Stimulated activated CD8-positive, alpha-beta memory T cell treated with anti-CD3 and anti-CD28 coated beads, Interleukin-2, amount 100 ng/mL, for 48 hours (primary cell): ENCODE measurements at places on chromosomes 11 and 22.
A peak's percentile ranks its signal among the peaks of the same experiment; 100 is the strongest.

- DNase-seq = no peak
These were observed 52.9 kb downstream of the TIMP3 start for GRCh38 chr22:32854351-32854804.

DNA sequence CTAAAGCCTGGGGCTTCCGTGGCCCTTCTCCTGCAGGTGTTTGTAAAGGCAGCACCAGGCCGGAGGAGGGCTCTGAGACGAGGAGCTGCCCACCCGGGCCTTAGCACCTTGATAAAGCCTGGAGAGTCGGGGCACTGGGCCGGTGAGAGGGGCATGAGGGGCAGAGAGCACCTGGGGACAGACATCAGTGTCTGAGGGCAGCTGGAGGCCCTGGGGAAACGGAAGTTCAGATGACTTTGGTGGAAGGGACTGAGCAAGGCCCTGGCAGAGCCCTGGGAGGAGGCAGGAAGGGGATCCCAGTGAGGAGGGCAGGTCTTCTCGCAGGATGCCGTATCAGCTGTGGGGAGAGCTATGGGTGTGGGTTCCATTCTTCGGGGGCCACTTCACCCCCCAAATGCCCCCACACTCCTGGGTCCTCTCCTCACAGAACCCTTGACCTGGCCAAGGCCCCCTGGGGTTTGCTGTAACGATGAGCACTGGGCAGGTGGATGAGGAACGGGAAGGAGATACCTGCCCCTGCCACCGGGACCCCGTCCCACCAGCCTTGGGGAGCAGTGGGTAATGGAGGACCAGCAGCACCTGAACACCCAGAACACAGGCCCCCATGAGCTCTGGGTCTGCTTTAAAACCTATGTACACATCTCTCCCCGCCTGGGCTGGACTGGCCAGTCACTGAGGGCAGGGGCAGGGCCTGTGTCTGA is 7.4 kb downstream of the C1QTNF6 start:
- DNase-seq = no peak

DNA sequence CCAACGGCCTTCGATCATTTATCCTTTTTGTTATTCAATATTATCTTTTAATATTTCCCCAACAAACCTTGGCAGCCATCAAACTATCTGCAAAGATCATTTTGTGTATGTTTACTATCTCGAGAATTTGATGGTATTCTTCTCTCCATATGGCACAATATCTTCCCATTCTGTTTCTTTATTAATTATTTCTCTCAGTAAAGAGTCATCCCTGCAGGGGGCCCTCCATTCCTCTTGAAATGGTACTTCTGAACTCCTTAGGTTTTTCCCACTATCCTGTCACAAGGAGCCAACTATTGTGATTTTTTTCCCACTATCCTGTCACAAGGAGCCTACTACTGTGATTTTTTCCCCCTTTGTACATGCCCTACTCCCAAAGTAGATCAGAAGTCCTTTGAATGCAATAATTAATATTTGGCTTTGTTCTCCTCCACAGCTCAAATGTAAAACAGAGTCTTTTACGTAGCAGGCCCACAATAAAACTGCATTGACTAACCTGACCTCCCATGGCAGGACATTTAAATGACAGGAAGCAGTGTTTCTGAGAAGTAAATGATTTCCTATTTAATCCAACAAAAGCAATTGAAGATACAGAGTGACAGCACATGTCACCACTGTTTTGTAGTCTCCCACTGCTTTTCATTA is 43.3 kb downstream of the PDGFD start:
- DNase-seq = no peak

- no peak for DNase-seq
These were observed 1.2 kb upstream of the CERK start for GRCh38 chr22:46739094-46739870.

DNA sequence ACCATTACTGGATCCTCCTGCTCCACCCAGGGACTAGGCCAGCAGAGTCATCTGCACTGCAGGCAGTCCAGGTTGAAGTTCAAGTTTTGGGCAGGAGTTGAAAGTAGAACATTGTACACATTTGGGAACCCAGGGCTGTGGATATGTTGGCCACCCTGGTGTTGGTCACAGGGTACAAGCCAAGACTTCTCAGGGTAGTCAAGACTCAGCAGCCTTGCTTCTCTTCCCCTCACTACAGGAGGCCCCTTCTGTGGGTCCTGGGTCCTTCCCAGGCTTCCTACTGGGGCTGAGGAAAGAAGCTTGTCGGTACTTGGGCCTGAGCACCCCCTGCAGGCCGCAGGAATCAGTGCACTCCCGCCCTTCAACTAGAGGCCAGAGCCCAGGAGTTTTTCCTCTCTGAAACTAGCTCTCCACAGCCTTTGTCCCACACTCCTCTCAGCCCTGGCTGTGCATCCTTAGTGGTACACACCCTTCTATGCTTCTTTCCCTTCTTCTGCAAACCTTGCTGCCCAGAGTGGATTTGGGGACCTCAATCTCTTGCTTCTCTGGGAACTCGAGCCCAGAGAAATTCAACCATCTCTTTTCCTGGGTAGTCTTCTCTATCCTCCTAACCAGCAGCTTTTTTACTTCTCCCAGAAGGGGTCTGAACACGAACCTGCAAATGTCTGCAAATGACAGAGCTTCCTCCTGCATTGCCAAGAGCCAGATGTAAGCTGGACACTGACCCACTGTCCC is 2.6 kb upstream of the HPX start:
- DNase-seq = peak; percentile 27

GRCh38 chr22:20242393-20243175 is 25.5 kb downstream of the RTN4R start:
- no peak for DNase-seq

DNA sequence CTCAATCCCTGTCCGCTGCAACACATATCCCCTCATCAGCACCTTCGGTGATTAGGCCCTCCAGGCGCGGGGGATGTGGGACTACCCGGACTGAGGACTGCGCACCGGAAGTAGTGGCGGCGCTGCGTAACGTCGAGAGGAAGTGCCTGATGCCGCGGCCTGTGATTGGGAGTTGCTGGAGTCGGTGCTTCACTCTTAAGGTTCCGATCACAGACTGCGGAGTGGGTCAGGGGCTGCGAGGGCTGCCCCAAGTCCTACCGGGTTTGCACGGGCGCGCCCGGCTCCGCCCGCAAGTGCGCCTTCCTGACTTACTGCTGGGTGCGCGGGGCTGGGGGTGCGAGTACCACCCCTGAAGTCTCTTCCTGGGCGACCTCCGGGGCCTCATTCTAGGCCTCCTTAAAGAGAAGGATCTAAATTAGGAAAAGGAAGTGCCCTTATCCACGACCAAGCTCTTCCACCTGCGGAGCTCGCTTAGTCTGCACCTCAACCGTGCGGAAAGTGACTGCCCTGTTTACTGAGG is at the start of gene ALKBH3:
Gene ALKBH3 (plus strand): TSS at position 192 of the 520 bp plus-strand sequence. CDS start 1,822 bp downstream, outside the sequence.
- peak; percentile 86 for DNase-seq

GRCh38 chr22:42937164-42937843 is 77.6 kb downstream of the PACSIN2 start:
- DNase-seq = no peak

DNA sequence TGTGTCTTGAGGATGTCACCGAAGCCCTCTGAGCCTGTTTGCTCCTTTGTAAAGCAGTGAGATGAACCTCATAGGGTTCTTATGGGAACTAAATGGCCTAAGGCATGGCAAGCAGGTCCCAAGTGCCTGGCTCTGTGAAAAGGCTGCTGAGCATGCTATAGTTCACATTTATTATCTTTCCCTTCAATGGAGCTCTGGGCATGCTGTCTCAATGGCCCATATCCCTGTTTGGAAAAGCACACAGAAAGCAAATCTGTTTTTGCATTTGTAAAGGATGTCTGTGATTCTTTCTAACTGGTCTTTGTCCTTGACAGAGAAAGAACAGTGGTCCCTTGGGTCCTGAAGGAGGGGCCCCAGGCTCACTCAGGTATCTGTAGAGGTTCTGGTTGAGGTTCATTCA is 26.4 kb downstream of the RTCB start:
- DNase-seq = no peak

- peak; percentile 49 for DNase-seq
These were observed 511 bp upstream of the CLCF1 start for GRCh38 chr11:67373648-67374570.

GRCh38 chr22:33697640-33698039 is 222.6 kb downstream of the LARGE1 start:
- DNase-seq = no peak

GRCh38 chr22:45210991-45211390 is 29.7 kb downstream of the KIAA0930 start:
- DNase-seq = no peak

- no peak for DNase-seq
These were observed 359.1 kb downstream of the KCNA4 start for GRCh38 chr11:29657709-29658108.

DNA sequence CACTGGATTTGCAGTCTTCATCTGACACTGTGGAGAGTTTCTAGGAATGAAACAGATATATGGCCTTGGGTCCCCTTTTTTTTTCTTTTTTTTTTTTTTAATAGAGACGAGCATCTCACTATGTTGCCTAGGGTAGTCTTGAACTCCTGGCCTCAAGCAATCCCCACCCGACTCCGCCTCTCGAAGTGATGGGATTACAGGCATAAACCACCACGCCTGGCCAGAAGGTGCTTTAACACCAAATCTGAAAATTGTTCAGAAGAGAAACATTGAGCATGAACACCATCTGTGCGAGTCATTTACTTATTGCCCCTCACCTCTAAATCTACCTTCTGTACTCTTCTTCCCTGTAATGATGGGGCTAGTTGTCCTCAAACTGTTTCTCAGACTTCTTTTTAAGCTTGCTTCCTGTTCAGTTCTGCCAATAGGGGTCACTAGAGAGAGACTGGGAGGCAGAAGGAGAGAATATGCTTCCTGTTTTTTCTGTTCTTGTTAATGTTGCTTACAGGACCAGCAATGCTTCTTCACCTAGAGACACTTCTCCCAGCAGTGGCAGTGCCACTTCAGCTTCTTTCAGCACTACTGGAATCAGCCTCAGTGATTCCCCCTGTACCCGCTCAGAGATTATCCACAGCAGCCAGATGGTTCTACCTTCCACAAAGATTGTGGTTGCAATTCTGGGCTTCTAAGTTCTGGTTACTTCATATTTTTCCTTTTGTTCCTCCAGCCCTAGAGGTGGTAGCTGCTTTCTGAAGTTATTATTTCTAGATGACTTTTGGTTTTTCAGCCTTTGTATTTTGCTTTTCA is 20.8 kb upstream of the ZBED5 start:
- no peak for DNase-seq

DNA sequence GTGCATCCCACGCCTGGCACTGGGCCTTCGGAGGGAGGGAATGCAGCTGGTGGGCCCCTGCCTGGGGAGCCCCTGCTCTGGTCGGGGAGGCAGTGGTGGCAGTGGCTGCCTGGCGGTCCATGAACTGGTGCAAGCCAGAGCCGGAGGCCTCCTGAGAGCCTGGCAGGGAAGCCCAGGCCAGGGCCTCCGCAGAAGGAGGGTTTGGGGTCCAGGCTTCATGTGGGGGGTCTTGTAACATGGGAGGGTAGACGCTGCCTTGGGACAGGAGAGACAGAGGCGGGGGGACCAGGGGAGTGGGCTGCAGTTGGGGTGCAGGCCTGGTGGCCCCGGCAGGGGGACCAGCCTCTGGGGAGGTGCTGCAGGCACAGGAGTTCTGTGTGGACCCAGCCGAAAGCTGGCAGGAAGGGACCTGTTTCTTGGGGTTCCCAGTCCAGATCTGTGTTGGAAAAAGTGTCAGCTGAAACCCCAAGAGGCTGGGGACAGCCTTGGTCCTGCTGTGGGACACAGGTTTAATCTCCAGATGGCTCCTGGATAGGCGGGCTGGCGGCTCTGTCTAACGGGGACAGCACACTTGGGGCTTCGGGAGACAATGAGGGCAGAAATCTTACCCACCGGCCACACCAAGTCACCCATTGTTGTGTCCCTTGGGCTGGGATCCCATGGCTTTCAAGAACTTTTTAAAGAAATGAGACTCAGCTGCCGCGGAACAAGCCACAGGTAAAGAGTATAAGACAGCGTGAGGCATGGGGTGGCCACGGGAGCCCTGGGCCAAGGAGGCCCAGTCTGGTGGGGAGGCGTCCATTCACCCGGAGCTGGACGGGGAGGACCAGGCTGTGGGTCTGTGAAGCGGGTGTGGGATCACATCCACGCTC is 73.5 kb downstream of the KCNQ1 start:
- DNase-seq = no peak

- DNase-seq = no peak
These were observed 590 bp upstream of the TSPO start for GRCh38 chr22:43150731-43151206.

GRCh38 chr11:113487622-113488021 is 12.4 kb upstream of the DRD2 start:
- DNase-seq = no peak

- no peak for DNase-seq
These were observed at the start of gene OR5J2 for GRCh38 chr11:56176318-56176717. OR5J2 (plus strand) TSS chr11:56176618; CDS start chr11:56176618, 0 bp downstream.

- no peak for DNase-seq
These were observed 91.5 kb downstream of the MN1 start for GRCh38 chr22:27709919-27710675.

DNA sequence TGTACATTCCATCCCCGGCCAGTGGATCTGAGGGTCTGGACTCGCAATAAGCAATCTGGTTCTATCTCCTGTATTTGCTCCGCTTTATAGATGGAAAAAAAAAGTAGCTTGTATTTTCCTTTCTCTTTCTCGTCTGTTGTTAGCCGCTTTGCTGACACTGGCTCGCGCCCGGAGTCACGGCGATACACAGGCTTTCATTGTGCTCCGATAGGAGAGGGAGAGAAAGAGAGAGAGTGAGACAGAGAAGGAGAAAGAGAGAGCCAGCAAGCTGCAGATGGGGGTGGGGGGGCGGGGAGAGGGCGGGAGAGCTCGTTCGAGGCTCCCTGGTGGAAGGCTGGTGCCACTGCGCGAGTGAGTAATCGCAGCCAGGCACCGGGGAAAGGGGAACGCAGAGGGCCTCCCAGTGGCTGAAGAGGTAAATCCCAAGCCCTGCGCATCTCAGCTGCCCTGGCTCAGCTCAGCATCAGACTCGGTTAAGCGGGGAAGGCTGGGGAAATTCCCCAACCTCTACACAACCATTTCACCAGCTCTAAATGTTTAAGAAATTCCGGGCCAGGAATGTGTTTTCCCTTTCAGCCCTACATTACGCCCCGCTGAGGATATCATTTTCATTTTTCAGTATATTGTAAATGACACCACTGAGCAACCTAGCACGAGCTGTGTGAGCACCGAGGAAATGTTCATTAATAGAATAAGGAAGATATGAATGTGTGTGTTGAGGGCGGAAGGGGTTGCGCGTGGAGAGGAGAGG is at the start of gene MAML2:
Gene MAML2 (minus strand): TSS at position 235 of the 751 bp plus-strand sequence. CDS start 1,300 bp downstream, outside the sequence.
- DNase-seq = peak; percentile 79

- no peak for DNase-seq
These were observed 16.1 kb upstream of the TMPRSS5 start for GRCh38 chr11:113722221-113722620.

DNA sequence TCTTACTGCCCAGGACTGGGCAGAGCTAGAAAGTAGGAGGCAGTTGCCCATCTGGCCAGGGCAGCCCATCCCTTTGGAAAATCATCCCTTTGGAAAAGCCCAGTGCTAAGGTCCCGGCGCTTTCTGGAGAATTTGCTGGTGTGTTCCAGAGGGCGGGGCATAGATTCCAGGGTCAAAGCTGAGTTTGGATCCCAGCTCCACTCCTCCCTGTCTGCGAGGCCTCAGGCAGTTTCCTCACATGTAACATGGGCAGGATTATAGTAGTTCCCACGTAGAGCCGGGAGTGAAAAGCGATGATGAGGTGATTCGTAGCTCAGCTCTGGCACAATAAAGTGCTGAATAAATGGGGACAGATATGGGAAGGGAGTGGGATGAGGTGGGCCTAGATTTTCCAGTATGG is 31.4 kb upstream of the LRRC10B start:
- DNase-seq = no peak
